NCI-H446 (cell line): ENCODE measurements at places on chromosomes 1 and 21.

- no peak for DNase-seq
Observed at GRCh38 chr1:10489291-10490055, 14.7 kb downstream of the PEX14 start.

- DNase-seq, result no peak
Observed at GRCh38 chr1:12643785-12644184, at the start of gene AADACL4. AADACL4 (plus strand) TSS chr1:12644085; CDS start chr1:12644547, 462 bp downstream.

- DNase-seq, result peak; percentile 19
Observed at GRCh38 chr1:111988743-111989453, 570 bp downstream of the KCND3 start.

GRCh38 chr1:230591678-230592077 lies 50.6 kb upstream of the COG2 start:
- DNase-seq, result no peak

DNA sequence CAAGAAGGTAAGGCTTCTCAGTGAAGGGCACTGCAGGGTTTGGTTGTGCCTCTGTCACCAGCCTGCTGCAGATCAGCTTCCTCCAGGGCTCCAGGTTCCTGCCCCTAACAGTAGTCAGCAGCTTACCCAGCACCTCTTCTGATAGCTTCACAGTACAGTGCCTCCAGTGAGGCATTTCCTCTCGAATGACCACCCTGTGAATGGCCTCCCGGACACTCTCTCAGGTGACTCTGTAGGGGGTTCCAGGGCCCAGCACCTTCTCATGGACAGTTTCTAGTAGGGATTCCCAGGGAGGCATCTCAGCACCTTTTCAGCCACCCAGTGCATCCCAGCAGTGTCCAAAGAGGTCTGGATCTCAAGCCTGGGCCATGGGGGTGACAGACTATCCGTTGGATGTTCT lies 28.4 kb downstream of the USP48 start:
- no peak for DNase-seq

DNA sequence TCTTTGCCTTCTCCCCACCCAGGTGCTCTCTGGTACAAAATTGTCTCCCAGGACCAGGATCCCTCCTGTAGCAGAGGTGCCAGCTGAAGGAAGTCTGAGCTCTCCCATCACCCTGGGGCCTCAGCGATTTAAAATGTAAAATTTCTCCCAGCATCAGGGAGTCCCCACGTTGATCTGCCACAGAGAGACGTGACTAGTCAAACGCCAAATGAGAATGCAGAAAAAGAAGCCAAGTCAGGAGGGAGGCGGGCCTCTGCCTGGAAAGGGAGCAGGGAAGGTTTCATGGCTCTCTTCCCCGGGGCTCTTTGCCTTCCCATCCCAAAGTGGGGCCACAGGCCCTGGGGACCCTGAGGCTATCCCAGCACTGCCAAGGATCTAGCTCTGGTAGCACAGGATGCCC lies 40.0 kb upstream of the USP1 start:
- DNase-seq, result no peak

DNA sequence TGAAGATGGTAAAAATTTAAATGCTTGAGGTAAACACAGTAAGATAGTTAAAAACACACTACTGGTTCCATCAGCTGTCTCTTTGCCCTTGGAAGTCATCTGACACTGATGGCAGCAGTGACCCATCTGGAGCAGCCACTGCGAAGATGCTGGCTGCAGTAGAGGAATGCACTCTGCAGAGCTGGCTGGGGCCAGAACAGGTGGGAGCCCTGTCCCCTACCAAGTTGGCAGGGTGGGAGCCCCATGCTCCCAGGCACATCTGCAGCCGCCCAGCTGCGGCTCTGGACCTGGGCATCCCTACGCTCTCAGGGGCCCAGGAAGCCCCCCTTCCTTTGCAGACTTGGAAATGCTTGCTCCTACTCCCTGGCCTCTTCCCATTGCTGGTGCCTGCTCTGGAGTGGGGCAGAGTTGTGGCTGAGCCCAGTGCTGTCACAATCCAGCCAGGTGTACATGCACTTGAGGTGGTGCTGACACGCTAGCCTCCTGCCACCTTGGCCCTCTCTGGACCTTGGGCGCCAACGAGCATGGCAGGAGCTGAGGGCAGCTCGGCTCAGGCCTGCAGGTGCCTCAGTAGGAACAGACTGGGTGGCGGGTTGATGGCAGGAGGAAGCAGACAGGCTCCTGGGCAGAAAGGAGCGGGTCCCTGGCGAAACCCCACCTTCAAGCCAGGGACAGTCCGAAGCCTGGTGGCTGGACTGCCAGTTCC lies 227.0 kb downstream of the FGGY start:
- DNase-seq, result no peak

DNA sequence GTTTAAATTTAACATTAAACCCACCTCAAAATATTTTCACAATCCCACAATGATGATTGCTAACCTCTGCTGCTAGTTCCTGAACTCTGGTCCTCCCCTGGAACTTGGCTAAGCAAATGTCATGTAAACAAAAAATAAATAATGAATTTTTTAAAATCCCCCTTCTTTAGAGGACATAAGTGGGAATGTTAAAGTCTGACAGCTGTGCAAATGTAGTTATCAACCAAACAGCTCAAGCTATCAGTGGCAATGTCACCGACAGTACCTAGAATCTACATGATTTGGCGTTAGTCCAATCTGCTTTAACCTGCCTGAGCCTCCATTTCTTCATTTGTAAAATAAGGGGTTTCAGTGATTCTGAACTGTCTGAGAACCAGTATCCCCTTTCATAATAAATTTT lies 67.7 kb downstream of the GDAP2 start:
- no peak for DNase-seq

DNA sequence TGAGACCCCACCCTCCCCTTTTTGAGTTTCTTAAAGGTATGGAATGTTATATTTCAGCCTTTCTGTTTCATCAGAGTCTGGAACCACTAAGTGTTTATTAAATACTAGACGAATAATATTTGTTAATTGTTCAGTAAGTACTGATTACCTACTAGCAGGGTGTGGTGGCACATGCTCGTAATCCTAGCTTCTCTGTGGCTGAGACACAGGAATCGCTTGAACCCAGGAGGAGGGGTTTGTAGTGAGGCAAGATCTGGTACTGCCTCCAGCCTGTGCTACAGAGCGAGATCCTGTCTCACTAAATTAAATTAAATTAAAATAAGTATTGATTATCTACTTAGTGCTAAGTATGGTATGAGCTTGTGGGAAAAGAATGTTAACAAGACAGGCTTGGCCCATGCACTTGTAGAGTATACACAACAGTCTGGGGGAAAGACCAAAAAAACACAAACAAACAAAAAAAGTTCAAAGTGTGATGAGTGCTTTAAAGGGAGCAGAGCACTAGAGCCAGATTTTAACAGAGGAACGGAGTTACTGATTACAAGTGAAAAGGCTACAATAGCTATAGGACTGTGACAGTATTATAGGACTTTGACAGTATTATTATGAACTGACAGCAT lies 2.4 kb downstream of the CEPT1 start:
- no peak for DNase-seq

DNA sequence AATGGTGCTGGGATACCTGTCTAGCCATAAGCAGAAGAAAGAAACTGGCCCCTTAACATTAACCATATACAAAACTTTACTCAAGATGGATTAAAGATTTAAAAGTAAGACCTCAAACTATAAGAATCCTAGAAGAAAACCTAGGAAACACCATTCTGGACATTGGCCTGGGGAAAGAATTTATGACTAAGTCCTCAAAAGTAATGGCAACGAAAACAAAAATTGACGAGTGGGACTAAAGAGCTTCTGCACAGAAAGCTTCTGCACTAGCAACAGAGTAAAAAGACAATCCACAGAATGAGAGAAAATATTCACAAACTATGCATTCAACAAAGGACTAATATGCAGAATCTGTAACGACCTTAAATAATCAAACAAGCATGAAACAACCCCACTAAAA lies 66.7 kb downstream of the NME7 start:
- DNase-seq, result no peak

DNA sequence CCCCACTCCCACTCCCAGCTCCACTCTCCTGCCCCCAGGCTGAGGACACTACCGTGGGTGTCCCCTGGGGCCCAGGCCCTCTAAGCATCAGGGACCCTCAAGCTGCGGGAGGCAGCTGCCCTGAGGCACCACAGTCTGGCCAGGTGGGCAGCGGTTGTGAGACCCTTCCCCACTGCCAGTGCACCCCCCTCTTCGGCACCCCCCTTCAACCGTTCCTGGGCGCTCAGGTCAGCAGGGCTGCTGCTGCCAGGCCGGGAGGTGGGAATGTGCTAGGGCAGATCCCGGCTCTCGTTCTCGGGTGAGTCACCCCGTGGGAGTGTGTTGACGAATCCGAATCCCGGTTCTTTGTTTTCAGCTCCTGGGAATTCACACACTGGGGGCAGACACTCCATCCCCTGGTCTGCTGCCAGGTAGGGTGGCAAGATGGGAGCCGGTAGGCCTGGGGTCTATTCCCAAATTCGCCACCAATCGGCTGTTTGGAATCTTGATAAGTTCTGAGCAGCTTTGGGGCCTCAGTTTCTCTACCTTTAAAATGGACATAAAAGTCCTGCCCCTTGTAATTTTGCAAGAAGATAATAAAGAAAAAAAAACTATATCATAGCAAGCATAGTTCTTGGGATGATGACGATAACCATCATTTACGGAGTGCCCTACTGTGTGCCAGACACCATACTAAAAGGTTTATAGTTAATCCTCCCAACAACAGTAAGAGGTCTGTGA lies 28.5 kb upstream of the CASZ1 start:
- no peak for DNase-seq

DNA sequence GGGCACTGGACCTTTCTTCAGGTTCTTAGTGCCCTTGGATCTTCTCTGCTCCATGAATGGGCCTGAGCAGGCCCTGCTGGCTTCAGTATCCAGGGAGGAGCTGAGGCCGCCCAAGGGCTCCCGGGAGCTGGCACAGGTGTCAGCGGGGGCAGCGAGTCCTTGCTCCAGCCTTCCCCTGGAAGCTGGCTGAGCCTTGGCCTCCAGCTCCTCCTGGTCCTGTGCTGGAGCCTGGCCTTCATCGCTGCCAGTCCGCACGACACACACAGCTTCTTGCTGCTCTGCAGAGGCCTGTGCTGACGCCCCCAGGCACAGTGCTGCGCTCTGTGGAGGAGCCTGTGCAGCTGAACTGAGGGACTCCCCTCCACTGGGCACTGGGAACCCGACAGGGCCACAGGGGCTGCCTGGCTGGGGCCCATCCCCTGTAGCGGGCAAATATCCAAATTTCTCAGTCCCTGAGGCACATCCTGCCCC lies 1.7 kb downstream of the SPOCD1 start:
- no peak for DNase-seq

- DNase-seq, result peak; percentile 68
Observed at GRCh38 chr21:25735646-25736597, 1.1 kb downstream of the GABPA start.

DNA sequence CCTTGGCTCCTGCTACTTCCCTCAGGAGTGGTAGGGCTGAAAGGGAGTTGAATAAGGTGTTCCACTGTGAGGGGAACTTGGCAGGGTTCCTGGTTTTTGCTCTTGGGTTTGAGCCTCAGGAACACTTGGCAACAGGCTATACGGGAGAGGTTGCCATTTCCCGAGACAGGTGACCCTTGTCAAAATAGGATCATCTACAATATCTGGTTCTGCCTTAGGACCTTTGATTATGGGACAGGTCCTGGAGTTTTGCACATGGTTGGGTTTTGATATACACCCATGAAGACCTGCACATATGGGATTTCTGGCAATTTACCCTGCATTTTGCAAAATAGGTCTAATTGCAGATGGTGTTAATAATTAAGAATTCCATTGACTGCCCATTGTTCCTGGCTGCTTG lies 31.1 kb downstream of the YY1AP1 start:
- DNase-seq, result no peak

GRCh38 chr1:35298464-35298863 lies 30.0 kb downstream of the ZMYM4 start:
- DNase-seq, result peak; percentile 22

DNA sequence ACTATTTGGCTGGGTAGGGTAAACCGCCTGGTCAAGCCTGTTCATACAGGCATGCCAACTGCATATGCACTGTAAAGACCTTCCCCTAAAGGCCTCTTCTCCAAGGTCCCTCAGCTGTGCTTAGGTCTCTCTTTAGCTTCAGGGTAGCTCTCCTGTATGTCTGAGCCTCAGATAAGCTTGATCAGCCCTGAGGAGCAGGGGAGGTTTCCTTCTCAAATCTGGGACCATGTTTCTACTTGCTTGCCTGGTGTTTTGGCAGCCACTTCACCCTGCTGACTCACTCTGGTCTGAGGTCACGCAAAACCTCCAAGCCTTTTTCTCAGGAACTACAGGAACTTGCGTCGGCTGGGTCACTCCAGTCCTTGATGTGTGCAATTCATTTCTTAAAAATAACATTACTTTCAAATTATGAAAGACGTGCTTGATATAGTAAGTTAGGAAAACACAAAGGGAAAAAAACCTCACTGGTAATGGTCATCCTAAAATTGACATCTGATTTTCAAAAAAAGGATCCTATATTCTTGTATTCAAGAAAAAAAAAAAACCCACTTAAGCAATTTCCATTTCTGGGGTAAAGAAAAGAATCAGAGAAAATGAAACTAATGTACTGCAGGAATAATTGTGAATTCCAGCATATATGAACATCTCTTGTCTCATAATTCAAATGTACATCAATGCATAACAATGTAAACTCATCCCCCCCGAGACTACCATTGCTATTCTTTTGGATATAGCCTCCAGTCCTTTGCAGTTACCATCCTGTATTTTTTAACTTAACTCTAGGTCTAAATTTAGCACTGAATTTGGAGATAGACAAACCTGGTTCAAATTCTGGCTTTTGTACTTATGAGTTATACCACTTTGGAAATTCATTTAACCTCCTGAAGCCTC lies 24.8 kb upstream of the RNF19B start:
- peak; percentile 14 for DNase-seq
